ENCODE measurements at places on chromosomes 5 and 9.
A peak's percentile ranks its signal among the peaks of the same experiment; 100 is the strongest.

GRCh38 chr5:172402531-172403188 lies 51.7 kb downstream of the SH3PXD2B start:
- DNase-seq, result no peak

DNA sequence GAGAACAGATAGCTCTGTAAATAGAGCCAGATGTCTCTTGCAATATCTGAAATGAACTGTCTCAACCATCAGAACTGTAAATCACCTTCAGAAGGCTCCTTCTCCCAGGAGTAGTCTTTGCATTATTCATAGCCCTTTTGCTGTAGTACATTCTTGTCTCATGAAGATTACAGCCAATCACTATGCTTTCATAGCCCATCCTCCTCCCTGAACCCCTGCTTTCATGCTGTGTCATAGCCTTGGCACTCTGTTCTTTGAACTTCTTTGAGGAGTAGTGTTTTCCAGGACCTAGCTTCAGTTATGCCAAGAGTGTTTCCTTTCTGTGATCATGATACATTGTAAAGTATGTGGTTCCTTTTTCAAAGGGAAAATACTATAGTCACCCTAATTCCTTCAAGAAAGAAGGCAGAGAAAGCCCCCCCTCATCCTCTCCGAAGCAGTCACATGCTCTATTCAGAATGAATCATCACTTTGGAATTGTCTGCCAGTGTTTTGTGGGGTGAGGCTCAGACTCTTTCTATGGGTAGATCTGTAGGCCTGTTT lies 61.1 kb downstream of the GRIA1 start:
- no peak for DNase-seq

- no peak for DNase-seq
Measured at GRCh38 chr5:132257131-132258101, at the start of gene PDLIM4. PDLIM4 (plus strand) TSS chr5:132257696; CDS start chr5:132257735, 39 bp downstream.

DNA sequence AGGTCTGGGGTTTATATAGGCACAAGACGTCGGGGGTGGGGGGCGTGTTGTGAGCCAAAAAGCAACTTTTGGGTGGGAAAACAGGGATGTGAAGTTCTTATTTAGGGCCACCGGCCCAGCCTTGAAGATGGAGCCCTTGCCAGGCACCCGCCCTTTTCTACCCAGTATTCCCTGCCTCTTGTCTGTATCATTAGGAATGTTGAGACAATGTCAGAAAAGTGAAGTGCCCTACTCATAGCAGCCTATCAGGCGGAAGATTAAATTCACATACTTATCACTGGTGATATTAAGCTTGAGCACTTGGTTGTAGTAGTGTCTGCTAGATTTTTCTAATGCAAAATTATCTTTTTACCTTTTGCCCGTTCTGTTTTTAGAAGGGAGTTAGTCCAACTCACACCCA lies 293.5 kb downstream of the CDH10 start:
- DNase-seq, result no peak

DNA sequence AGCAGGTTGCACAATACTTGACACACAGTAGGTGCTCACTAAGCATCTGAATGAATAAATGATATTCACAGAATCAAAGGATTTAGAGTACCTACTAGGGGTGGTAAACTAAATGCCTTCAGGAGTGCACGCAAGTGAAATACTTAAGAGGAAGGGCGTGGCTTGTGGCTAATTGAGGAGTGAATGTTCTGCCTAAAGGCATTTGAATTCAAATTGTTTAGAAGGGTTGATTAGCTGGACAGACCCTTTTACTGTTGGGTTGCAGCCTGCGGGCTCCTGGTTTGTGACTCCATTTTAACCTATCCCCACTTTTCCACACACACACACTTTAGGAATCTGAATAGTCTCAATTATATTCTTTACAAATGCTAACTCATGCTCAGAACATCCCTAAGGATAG lies 63.1 kb downstream of the PPP2R2B start:
- DNase-seq, result no peak

GRCh38 chr5:134143431-134143830 lies 28.9 kb downstream of the TCF7 start:
- no peak for DNase-seq

DNA sequence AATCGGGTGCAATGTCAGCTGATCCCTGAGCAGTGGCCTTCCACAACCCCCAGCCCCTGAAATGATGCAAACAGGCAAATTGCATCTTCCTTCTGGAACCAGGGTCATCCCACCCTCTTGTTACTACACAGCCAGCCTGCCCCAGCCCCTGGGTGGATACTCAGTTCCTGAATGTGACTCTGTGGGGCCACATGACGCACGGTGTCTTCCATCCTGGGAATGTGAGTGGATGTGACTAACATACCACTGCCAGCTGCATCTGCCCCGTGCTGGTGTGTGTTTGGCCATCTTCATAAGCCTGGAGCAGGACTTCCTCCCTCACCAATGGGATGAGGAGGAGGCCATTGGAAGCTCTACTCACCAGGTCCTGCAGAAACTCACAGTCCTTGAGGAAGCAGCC lies 257.9 kb upstream of the ADAMTS16 start:
- DNase-seq, result no peak

DNA sequence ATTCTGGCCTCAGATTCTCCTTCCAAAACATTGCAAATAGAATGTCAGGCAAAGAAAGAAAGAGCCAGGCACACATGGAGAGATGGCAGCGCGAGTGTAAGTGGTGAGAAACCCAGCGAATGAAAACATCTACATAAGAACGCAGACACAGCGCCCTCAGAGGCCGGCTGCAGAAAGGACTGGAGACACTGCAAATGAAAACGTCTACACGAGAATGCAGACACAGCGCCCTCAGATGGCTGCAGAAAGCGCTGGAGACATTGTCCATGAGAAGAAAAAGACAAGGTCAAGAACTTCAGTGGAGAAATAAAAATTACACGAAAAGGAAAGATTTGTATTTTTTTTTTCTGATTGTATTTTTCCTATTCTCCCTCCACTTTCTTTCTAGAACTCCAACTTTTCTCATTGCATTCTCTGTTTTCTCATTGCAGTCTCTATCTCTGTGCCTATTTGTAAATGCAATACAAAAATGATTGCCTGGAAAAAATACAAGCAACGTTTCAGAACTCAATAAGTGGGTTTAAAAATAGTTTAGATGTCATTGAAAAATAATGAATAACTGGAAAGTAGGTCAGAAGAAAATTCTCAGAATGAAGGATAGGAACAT lies 117.9 kb upstream of the LPCAT1 start:
- DNase-seq, result peak; percentile 50

DNA sequence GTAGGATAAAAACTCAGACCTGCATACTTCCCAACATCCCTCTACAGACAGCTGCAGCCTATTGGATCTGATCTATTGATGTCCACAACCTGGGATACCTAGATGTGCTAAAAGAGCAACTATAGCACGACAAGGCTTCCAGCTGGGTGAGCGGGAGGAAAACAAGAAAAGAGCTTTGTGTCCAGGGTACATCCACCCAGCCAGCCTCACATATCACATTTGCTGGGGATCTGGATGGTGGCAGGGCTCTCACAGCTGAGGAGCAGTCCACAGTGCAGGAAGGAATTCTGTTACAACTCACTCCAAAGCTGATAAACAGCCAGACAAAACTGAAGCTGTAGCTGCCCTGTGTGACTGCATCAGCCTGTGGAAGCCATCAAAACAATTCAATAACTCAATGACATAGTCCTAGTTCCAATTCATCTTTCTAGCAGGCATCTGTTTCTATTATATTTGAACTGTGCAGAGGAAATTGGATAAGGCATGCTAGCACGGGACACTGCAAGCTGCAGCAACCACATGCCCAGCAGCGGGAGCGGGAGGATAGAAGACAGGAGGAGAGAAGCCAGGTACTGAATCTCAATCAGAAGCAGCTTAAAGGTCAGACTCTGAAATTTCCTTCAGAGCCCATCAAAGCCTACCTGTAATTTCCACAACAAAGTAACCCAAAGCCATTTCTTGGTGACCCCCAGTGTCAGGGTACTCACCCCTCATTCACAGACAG lies 45.0 kb downstream of the MED10 start:
- DNase-seq, result no peak

- DNase-seq, result no peak
Measured at GRCh38 chr5:59648038-59648831, 245.3 kb downstream of the PDE4D start.

- no peak for DNase-seq
Measured at GRCh38 chr9:17222932-17223331, 88.1 kb downstream of the CNTLN start.

All from stimulated activated CD4-positive, alpha-beta T cell treated with anti-CD3 and anti-CD28 coated beads, Interleukin-15, amount 100 ng/mL, for 1 hour (primary cell).